ENCODE measurements at places on chromosomes 4 and X.

GRCh38 chr4:94525993-94526728 lies 74.4 kb downstream of the PDLIM5 start:
- peak; percentile 44 for DNase-seq
- no peaks in the 10 kb centered on the region for H3K27me3 ChIP-seq
- peaks cover 32% of the 10 kb centered on the region for H3K4me1 ChIP-seq
- no peak overlapping the region for H3K4me3 ChIP-seq
- 0 out of 2 replicates have a peak, but pooled peaks cover 4% of the 10 kb centered on the region for H3K36me3 ChIP-seq

DNA sequence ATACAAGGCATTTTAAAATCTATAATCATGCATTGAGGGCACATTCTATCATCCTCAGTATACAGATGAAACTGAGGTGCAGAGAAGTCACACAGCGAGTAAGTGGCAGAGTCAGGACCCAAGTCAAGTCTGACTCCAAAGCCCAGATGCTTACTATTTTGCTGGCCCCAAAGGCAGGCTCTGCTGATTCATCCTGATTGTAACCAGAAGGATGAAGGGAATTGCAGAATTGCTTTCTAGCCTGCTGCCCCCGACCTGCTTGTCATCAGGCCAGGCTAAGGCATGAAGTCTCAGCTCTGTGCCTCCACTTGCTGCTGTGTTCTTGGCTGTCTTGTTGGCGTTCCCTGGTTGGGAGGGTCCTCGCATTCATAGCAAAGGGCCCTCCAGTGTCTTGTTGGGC lies 62.7 kb downstream of the SLC9A6 start:
- no peaks in the 10 kb centered on the region for H3K27me3 ChIP-seq
- H3K36me3 ChIP-seq = no peaks in the 10 kb centered on the region
- H3K4me3 ChIP-seq = no peak overlapping the region
- peak; percentile 82 for DNase-seq
- peaks cover 20% of the 10 kb centered on the region for H3K4me1 ChIP-seq

- H3K27me3 ChIP-seq = no peaks in the 10 kb centered on the region
- no peak for DNase-seq
- peaks cover 8% of the 10 kb centered on the region for H3K4me1 ChIP-seq
- no peaks in the 10 kb centered on the region for H3K36me3 ChIP-seq
- no peak overlapping the region for H3K4me3 ChIP-seq
These were observed 22.4 kb downstream of the ANK2 start for GRCh38 chr4:113071805-113072204.

DNA sequence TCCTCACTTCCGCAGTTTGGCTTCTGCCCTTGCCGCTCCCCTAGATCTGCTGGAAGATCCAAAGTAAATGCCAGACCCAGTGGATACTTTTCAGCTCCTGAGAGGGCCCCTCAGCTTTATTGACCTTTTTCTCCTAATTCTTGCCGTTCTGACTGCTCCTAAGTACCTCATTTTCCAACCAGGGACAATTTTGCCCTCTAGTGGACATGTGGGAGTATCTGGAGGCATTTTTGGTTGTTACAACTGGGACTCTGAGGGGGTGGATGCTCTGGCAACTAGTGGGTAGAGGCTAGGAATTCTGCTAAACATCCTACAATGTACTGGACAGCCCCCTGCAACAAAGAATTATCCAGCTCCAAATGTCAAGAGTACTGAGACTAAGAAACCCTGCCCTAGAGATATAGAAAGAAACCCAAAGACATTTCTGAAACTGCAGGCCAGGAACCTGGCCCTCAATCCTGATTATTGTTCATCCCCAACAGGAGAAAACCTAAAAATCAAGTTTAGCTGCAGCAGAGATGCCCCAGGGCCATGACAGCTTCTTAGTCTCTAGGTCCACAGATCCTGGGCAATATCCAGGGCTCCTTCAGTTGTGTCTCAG lies 3.4 kb downstream of the TEX13B start:
- H3K36me3 ChIP-seq = no peaks in the 10 kb centered on the region
- H3K4me1 ChIP-seq = no peaks in the 10 kb centered on the region
- peak; percentile 49 for DNase-seq
- H3K27ac ChIP-seq = no peak overlapping the region
- no peaks in the 10 kb centered on the region for H3K27me3 ChIP-seq

Measured in GM23248 (cell line).